ENCODE measurements at places on chromosomes 4 and X. TPM values are rescaled to one million over a fixed set of nuclear protein-coding genes. Genes with fewer than 3 reads are reported as not detected.

GCNA gene
- 10.2 TPM for total RNA-seq

SCRG1 gene
- not detected for total RNA-seq

CT45A3 gene
- not detected for total RNA-seq

PPP3CA gene
- total RNA-seq: 41.8 TPM

GPR173 gene
- total RNA-seq: not detected

MAGEB1 gene
- not detected for total RNA-seq

PAGE4 gene
- total RNA-seq: not detected

SPACA5B gene
- total RNA-seq: not detected

GRCh38 chr4:54902271-54902670 lies 223.1 kb downstream of the KDR start:
- DNase-seq: no peak

DNA sequence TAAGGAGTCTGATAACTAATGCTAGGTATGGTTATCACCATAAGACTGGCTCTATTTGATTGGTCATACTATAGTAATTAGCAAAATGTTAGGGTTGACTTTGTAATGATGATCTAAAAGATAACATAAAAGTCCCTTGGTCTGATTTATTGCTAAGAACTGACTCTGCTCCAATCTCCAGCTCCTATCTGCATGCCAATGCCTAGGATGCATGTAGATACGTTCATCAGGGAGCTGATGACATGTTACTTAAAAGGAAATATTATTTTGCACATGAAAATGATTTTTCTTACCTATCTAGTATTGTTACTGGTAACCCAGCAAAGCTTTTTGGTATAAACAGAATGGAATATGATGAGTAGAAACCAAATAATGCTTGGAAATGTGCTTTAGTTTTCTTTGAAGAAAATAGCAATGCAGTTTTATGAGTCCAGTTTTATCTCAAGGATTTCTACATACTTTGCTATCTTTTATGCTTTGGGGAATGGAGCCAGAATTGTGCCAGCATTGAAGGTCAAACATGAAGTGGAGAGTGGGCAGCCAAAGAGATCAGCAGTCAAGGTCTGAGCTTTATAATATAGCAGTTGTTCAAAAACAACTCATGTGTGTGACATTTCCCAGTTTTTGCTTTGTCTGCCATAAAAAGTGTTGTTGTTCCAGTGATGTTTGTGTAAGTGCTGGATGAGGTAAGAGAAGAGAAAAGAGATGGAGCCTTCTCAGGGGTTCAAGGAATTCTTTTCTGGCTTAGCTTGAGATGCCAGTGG lies 121.0 kb downstream of the ARHGAP24 start:
- DNase-seq: no peak

GRCh38 chr4:147288512-147288911 lies 192.4 kb upstream of the EDNRA start:
- DNase-seq: no peak

GRCh38 chr4:53921856-53922255 lies 142.5 kb downstream of the CHIC2 start:
- DNase-seq: no peak

DNA sequence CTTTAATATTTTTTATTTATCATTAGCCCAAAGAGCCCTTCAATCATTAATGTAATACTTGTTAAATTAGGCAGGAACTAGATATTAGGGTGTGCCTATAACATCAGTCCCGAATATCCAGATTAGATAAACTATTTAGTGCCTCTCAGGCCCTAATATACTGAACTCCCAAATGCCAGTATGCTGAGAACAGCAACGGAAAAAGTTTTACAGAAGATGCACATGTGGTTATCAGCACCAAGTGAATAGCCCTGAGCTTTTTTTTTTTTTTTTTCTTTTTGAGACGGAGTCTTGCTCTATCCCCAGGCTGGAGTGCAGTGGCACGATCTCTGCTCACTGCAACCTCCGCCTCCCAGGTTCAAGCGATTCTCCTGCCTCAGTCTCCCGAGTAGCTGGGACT lies 13.0 kb upstream of the ELF2 start:
- no peak for DNase-seq

DNA sequence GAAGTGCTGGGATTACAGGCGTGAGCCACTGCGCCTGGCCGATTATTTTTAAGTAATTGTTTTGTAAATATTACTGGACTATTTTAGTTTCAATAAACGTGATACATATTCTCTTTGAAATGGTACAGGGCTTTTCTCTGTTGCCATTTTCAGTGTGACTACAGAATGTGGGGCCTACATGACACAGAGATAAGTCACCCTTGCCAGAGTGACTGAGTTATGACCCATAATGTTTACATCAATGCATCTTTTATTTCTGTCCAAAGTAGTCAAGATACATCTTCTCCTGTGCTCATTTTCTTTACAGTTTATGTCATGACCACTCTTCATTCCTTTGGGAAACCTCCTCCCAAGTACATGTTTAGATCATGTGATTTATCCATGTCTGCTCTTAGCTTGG lies 88.3 kb upstream of the GC start:
- no peak for DNase-seq

DNA sequence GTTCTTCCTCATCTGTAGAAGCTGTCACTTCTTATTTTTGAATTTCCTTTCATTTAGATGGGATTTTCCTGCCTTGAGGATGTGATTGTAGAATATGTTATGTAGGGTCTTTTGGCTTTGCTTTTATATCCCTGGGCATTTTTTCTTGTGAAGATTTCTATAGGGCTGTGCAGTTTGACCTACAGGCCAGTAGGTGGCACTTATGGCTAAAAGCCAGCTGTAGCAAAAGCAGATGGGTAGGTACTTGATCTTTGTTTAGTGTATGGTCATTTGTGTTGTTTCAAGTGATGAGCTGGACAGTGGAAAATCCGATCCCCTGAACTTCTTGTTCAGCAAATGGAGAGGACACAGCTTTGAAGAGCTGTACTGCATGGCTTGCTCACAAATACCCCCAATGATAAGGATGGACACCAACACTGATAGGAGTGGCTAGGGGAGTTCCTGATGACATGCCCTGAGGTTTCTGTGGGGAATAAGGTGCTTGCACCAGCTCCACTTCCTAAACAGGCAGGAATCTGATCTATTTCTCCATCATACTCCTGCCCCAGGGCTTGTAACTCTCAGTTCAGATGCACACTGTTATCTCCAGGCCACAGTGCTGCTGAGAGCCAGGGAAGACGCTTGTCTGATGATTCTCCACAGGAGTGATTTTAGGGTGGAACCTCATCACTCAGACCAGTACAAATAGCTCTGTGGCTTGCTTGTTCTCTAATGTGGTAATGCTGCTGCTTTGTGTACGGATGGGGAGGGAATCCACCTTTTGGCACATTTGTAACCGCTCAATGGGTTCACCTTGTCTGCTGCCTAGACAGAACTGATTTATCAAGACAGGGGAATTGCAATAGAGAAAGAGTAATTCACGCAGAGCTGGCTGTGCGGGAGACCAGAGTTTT lies 417.1 kb upstream of the MAGEB16 start:
- no peak for DNase-seq

- DNase-seq: no peak
These were observed 52.8 kb upstream of the PPP3CA start for GRCh38 chr4:101400096-101400495.

DNA sequence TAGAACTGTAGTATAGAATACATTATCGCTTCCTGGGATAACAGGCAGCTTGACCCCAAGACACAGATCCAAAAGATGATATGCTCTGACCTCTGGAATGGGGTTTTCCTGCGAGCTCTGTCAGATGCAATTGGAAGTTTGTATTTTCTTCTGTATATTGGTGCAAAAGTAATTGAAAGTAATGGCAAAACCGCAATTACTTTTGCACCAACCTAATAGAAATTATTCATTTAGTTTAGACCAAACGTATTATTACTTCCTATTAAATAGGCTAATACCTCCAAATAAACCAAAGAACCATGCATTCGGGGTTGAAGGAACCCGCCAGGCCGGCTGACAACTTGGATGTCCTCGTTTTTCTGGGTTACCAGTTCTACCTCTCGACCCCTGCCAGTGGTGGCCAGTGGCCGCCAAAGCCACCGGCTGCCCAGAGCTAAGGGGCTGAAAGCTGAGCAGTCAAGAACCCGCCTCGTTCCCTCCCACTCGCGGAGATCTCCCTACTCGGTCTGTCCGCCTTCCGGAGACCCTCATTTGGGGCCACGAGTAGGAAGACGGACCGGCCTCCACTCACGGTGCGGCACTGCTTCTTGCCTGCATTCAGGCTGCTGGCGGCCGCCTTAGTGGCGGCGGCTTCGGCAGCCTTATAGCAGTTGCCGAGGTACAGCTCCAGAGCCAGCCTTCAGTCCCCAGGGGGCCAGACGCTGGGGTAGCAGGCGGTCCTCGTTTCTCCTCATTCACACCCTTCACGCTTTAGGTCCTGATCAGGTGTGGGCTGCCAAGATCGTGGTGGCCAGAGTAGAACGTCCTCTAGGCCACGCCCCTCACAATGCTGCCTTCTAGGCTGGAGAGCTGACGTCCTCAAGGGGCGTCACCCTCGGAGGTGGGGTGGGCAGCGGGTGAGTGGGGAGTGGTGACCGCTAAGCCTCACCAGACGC lies 121.9 kb downstream of the RBMX2 start:
- no peak for DNase-seq

- DNase-seq: no peak
These were observed 358.8 kb downstream of the MID1IP1 start for GRCh38 chrX:39159921-39160507.

- peak; percentile 19 for DNase-seq
These were observed 55.8 kb downstream of the LRP2BP start for GRCh38 chr4:185339941-185340340.

DNA sequence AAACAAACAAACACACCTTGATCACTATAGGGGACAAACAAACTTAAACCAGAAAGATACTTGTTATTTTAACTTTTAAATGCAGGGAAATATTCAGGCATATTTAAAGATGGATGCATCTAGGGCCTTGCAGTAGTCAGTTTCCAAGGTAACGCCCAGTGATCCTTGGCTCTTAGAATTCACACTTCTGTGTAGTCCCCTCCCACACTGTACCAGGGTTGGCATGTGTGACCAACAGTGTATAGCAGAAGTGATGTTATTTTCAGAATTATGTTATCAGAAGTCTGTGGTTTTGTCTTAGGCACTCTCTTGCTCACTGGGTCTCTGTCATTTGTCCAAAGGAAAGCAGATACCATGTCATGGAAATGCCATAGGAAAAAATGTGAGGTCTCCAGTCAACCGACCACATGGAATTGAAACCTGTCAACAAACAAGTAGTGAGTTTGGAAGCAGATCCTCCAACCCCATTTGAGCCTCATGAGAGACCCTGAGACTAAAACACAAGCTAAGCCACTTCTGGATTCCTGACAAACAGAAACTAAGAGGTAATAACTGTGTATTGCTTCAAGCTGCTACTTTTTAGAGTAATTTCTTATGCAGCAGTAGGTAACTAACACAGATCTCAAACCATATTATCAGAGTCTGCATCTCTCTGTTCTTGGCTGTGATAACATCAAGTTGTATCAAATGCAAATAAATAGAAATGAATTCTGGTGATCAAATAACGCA lies 670.3 kb downstream of the KCTD8 start:
- no peak for DNase-seq

DNA sequence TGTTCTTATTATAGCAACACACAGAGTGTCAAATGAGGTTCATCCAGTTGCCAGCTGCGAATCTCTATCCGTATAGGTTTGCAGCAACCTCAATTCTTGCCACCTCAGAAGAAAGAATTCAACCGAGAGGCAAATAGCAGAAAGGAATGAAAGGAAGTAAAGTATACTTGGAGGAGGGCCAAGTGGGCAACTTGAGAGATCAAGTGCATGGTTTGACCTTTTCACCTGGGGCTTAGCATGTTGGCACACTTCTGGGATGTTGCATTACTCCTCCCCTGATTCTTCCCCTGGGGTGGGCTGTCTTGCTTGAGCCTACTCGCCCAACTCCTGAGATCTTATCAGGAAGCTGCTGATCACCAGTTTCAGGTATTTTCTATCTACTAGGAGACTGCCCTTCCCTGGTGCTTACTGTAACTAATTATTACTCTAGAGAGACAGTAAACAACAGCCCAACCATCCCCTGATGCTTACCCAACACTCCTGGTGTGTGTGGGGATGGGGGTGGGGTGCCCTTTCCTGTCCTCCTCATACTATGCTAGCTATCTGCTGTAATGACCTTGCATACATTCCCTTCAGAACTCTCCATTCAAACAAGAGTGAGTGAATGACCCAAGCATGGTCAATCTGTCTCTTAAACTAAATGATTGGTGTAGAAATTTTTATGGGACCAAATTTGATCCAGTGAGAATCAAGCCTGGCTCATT lies 7.3 kb upstream of the TMEM33 start:
- no peak for DNase-seq

DNA sequence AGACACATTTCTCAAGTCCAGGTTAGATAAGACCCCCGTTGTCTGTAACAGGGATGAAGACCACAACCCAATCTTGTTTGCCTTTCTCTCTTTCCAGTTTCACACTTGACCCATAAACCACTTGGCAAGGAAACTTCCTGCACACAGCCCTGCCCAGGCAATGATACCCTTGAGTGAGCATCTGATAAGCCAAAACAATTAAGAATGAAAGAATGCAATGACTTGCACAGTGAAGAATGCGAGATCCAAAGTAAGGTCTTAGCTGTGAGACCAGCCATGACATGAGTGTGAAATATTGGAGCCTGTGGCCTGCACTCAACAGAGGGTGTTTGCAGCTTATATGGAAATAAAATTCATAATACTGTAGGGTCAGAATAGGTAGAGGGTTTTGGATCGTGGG lies 37.9 kb upstream of the MXRA5 start:
- no peak for DNase-seq

GRCh38 chrX:129781134-129781672 lies 1.5 kb downstream of the SASH3 start:
- DNase-seq: peak; percentile 77

- no peak for DNase-seq
These were observed 49.5 kb downstream of the ATXN3L start for GRCh38 chrX:13270360-13270759.

DNA sequence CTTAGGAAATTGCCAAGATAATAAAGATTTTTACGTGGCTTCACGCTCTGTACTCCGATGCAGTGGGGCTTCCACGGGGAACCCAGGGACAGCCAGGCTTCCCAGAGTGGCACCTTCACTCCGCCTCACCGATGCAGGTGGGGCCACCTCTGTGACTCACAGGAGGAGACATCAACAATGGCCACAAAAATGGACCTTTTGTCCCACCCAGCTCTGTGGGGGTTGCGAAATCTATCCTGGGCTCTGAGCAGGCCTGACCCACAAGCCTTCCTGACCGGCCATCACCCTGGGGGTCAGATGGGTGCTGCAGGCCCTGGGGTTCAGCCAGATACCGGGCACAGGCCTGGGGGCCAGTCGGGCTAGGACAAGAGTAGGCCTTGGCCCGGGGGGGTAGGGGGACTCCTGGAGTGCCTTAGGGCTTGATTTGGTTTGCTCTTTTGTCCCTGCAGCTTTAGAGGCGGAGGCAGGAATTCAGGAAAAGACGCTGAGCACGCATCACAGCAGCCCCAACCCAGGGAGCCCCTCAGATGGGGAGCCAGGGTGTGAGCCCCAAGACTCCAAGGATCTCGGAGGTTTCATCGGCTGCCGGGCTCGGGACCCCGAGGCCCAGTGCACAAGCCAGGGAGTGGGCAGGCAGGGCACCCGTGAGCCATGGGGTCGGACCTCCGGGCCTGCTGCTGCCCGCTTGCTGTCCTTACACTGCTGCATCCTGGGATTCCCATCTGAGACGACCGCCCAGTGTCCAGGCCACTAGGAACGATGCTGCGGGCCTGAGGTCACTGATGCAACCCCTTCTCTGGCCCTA lies 136.5 kb upstream of the NKX1-1 start:
- DNase-seq: no peak

- no peak for DNase-seq
These were observed 2.2 kb downstream of the SLIT2 start for GRCh38 chr4:20253735-20254409.

Data from CD4-positive, alpha-beta memory T cell (primary cell).